RKO (cell line): ENCODE measurements at places on chromosomes 7 and 10.

GRCh38 chr7:8585591-8585990, 152.2 kb downstream of the NXPH1 start:
- no peak for DNase-seq

DNA sequence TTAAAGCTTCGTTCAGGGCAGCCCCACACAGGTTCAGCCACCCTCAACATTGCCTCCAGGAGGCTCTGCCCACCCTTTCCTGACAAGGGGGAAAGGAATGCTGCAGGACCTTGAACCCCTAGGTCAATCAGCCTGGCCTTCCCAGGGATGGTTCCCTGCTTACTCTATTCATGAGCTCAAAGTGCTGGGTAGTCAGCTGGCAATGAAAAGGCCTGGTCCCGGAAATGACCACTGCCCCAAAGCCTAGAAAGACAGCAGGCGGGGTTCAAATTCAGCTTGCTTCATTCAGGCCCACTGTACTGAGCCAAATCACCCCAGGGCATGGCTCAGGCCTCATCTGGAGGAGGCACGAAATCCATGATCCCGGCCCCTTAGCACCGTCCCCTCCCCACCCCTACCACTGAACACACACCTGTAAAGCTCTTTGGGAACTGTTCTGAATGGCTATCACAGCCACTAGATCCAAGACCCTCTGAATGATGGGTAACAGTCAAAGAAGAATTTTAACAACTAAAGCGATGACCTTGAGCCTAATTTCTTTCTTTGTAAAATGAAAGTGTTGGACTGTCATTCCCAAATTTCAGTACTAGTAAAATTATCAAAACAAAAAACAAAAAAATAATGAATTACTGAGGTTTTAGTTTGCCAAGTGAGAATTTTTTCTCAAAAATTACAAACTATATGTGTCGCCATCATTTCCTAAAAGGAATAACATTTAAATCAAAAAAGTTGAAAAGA, 1.0 kb downstream of the URGCP start:
- peak; percentile 73 for DNase-seq

- no peak for DNase-seq
Observed at GRCh38 chr7:68813551-68814080, 784.7 kb upstream of the AUTS2 start.

- no peak for DNase-seq
Observed at GRCh38 chr10:93110472-93111146, 36.9 kb downstream of the CYP26A1 start.

DNA sequence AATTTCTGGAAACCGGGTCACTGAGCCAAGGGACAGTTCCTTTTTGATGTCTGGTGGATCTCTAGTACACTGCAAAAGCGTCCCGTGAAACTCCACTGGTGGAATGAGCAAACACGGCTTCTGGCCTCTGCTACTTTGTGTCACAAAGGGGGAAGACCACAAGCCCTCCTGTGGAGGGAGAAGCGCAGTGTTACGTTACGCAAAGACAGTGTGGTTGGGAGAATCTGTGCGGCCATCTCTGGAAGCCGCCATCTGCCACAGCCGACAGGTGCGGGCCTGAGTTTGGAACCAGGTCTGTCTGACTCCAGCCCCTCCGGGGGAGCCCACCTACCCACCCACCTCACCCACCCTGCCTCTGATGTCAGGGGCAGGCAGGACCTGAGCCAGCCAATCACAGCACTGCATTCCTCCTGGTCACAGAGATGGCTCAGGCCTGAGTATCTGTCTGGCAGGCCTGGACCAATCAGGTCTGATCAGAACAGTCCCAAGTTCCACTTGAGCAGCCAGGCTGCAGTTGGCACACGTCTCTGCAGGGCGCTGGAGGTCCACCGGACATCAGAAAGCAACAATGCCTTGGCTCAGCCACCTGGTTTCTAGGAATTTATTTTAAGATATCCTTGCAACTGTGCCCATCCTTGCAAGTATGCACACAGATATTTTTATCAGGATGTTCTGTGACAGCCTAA, 3.0 kb upstream of the CYP2W1 start:
- DNase-seq, result no peak

GRCh38 chr10:36765782-36766414, 359.5 kb upstream of the ANKRD30A start:
- DNase-seq, result no peak

GRCh38 chr10:69466158-69466490, 14.9 kb downstream of the TSPAN15 start:
- DNase-seq, result no peak

DNA sequence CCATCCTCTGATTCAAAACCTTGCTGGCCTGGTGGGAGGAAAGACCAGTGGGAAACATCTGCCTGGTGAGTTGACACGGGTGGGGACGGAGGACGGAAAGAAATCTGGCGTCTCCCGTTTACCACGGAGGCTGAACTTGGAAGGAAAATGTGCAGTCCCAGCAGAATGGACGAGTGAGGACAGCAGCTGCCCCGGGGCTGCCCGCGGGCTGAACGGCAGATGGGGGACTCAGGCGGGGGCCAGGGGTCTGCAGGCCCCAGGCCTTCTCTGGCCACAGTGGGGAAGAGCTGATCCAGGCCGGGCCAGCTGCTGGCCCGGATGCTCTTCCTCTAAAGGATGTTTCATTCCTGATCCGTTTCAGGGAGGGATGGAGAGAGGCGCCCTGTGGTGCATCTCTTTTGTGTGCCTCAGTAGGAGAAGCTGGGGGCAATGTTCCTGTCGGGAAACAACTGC, 147.5 kb upstream of the CHST15 start:
- DNase-seq, result no peak

DNA sequence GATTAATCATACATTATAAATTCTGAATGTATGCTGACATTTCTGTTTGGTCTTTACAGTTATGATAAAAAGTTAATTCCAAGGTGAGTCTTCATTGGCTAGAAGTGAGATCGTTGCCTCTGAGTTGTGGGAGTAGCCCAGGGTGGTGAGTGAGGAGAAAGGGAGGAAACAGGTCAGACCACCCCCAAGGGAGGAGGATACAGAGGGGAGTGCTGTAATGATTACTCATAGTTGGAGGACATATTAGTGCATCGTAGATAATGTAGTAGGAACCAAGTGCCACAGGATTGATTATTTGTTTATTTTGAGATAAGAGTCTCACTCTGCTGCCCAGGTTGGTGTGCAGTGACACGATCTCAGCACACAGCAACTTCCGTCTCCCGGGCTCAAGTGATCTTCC, 672.2 kb downstream of the INHBA start:
- DNase-seq, result no peak

DNA sequence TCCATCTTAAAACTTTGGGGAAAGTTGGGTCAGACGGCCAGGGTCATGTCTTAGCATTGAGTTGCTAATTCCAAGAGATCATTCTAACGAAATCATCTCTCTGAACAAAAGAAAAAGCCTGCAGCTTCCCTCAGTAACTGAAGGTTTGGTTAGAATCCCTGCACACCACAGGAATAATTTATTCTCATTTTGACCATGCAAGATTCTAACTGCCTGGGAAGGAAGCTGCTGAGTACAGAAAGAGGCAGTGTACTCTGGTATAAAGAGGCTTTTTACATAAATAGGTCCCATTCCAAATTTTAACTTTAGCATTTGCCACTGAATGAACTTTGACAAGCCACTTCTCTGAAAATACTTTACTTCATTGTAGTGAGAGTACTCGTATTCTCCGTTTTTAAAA, 76.9 kb upstream of the RSBN1L start:
- DNase-seq, result no peak

- DNase-seq, result no peak
Observed at GRCh38 chr10:124705817-124706461, 38.2 kb downstream of the FAM53B start.

DNA sequence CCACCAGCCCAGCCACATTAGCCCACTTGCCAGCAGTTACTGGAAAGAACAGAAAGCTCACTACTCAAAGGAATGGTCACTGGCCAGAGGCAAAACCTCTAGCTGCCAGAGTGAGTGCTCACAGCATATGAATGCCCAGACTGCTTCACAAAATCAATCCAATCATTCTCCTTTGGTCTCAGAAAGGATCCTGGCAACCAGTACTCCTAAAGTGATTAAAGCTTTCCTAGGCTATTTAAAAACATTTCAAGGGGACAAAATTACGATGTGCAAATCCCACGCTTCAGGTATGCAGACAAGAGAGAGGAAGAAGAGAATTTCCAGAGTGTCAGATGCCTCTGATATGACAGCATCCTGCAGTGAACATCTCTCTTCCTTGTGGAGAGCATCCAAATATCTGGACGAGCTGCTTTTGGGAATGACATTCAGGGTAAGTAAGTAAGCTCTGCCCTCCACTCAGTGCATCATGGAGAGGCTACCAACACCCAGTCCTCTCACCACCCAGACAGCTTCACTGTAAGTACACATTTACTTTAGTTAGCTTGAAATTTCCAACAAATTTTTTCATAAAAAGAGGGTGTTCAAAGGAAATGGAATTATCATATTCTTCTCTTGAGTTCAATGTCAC, 25.1 kb downstream of the ICA1 start:
- no peak for DNase-seq

GRCh38 chr7:30166155-30166840, 31.5 kb downstream of the MTURN start:
- no peak for DNase-seq

- no peak for DNase-seq
Observed at GRCh38 chr10:52633266-52633665, 139.3 kb downstream of the MBL2 start.

DNA sequence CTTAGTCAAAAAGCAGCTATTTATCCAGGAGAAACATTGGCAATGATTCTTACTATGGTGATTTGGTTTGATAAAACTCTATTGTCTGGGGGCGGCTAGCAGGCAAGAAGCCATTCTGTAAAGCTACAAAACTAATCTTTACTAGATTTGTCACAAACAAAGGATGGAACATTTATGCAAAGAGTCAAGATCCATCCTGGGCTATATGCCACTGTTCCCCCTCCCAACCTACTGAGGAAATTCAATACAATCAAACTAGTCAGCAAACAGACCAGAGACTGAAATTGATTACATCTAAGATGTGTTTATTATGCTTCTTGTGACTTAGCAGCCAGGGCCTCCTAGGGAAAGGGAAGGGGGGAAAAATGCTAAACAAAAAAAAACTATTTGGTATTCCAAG, 397.6 kb downstream of the GPAM start:
- DNase-seq, result no peak

- no peak for DNase-seq
Observed at GRCh38 chr10:102159051-102159597, 6.9 kb downstream of the NOLC1 start.

DNA sequence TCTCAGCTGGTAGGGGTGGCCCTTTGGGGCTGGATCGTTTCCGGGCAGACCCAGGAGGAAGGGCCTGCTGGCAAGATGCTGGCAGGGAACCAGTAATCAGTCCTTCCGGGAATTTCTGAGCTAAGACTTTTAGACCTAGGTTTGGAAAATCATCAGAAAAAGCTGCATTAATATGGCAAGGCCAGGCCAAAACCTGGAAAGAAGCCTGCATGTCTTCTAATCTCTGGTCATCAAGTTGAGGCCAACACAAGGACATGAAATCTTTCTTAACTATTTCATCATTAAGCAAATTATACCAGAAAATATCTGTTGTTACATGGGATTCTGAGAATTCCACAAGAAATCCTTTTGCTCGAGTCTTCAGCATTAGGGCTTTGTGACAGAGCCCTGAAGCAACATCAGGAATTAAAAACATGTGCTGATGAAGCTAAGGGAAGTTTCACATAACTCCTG, 19.9 kb downstream of the CPA1 start:
- DNase-seq, result no peak

- no peak for DNase-seq
Observed at GRCh38 chr10:118595598-118596425, at the start of gene PRLHR. TSS of gene PRLHR (minus strand) at chr10:118595648. CDS start at chr10:118595244, 404 bp downstream.

DNA sequence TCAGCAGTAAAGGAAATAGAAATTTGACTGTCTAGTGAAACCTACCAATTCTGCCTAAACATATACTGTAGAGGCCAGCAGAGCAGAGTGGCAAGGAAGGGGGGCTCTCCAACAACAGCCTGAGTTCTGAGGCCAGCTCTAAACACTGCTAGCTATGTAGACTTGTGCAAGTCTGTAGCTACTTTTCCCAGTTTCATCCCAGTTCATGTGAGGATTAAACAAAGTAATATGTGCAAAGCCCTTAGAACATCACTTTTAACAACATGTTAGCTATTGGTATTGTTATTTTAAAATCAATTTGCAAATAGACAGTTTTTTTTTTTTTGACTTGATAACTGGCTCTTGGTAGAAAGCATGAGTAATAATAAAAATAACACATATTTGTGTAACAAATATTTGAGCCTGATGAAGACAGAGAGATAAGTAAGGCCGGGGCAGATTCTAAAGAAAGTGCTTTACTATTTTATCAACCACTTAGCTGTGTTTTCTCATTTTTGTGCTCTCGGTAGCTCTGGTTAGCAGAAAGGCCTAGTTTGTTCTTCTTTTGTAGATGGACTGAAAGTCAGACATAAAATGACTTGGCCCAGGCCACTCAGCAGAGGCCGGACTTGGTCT, 9.3 kb downstream of the CHST12 start:
- DNase-seq, result no peak

DNA sequence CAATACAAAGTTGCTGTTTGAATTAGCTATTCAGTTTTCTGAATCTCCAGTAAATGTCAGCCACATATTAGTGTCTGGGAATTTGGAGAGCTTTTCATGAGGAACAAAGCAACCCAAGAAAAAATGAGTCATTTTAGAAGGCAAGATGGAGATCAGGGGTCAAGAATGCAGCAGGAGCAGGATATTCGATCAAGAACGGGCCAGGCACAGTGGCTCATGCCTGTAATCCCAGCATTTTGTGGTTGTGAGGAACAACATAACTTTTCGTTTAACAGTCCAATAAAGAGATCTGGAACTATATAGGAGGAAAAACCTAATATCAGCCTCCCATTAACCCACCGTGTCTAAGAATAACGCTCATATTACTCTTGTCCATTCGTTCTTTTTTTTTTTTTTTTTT, 600.5 kb downstream of the MAGI2 start:
- no peak for DNase-seq

DNA sequence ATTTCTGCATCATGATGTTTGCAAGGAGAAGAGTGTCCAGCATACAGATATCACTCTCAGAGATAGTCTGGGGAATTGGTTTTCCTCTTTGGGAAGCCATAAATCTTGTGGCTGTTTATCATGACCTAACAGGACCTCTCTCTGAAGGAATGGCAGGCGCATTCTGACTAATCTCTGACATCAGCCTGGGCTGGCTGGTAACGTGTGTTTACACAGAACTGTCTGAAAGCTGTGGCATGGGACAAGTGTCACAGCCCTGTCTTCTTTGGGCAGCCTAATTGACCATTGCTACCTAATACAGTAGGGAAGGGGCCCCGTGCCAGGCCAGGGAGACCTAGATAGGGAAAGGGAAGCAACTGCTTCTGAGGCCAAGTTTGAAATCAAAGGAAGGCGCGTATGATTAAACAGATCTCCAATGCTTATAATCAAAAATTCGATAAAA, 73.9 kb upstream of the CABCOCO1 start:
- no peak for DNase-seq

DNA sequence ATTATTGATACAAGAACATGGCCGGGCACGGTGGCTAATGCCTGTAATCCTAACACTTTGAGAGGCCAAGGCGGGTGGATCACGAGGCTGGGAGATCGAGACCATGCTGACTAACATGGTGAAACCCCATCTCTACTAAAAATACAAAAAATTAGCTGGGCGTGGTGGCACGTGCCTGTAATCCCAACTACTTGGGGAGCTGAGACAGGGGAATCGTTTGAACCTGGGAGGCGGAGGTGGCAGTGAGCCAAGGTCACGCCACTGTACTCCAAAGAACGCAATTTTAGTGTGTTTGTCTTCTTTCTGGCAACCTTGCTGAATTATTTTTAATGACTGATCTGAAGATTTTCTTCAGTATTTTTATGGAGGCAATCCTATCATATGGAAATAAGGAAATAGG, 46.2 kb downstream of the IDE start:
- no peak for DNase-seq
